ENCODE measurements at places on chromosomes 4 and X.

DNA sequence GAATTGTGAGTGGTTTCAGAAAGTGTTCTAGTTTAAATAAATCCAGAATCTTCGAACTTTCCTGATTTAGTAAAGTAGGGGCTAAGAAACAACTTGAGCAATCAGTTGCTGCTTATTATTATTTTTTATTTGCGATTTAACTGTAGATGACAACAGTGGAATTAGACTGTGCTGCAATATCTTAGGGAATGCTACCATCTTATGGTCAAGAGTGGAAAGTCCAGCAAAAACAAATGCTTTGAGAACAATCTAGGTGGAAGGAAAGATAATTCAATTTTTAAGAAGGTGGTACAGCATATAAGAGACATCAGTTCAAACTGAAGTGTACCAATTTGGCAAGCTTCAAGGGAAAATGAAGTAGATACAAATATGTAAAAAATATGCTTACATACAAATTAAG, 73.3 kb downstream of the CYLC1 start:
- DNase-seq = no peak

DNA sequence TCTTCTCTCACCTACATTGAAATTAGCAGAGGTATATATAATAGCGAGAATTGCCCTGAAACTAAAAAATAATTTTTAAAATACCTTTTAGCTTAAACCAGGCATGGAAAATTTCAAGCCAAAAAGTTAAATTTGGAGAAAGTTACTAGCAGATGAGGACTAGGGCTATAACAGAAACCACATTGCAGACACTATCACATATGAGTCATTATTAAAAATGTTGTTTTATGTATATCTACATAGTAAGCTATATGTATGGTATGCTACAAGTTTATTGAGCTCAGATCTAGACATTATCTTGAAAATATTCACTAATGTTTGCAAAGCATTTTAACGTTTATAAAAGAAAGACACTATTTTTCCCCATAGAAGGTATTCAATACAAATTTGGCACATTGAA, 147.8 kb downstream of the PAPSS1 start:
- DNase-seq = no peak

- DNase-seq = no peak
Measured at GRCh38 chrX:129359269-129359668, 164.0 kb downstream of the SMARCA1 start.

DNA sequence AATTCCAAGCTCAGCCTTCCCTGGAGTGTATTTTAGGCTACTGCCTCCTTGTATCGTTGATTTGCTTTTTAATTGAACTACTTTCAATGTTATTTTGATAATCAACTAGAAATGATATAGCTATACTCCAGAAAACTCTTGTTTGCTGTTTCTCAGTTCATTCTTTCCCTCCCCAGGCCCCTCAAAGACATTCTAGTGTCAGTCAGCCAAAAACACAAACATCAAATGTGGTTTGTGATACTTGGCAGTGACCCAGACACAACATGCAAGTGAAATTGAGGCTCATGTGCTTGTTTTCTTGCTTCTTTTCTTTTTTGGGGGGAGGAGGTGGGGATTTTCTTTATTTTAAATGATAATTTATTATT, 7.6 kb downstream of the FAT4 start:
- no peak for DNase-seq

DNA sequence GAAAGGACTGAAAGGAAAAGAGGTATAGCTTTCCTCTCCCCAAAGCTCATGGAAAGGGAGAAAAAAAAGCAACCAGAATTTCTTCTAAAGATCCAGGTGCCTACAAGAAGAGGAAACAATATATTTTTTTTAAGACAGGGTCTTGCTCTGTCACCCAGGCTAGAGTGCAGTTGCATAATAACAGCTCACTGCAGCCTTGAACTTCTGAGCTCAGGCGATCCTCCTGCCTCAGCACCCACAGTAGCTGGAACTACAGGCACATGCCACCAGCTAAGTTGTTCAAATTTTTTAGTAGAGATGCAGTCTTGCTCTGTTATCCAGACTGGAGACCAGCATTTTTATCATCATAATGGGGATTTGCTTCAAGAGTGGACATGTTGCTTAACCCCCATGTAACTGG, 30.5 kb upstream of the BBS12 start:
- DNase-seq = no peak

DNA sequence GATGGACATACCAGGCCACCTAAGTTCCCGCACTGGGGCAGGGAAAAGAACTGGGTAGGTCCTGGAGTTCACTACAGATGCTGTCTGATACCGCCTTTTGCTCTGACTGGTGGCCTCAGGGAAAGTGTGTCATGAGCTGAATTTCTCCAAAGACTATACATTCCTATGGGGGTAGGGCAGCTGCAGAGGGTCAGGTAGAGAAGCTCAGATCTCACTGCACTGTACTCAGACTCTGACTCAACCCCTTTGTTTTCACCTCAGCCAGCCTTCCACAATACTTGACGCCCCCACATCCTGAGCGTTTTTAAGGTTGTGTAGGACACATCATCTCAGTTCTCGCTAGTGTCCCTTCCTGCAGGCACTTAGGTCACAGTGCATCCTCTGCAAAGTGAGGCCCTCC, 7.8 kb downstream of the GATB start:
- DNase-seq = no peak

- DNase-seq = no peak
Measured at GRCh38 chrX:78109458-78109857, 5.4 kb downstream of the PGK1 start.

- DNase-seq = no peak
Measured at GRCh38 chr4:101127176-101127790, 220.0 kb downstream of the PPP3CA start.

DNA sequence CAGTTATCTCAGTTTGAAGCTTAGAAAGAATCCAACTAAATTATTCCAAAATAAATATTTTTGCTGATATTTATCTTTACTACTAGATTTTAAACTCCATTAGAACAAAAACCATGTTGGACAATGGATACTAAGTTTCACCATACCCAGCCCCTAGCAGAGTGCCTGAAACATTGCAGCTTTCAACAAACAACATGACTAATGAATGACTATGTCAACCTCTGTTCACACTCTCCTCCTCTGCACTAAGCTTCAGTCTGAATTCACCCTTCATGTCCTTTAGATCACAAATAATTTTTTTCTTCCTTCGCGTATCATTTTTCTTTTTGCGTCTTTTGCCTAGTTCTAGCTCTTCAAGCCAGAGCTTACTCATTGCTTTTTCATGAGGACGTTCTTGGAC, 315.2 kb downstream of the PCDH10 start:
- DNase-seq = no peak

DNA sequence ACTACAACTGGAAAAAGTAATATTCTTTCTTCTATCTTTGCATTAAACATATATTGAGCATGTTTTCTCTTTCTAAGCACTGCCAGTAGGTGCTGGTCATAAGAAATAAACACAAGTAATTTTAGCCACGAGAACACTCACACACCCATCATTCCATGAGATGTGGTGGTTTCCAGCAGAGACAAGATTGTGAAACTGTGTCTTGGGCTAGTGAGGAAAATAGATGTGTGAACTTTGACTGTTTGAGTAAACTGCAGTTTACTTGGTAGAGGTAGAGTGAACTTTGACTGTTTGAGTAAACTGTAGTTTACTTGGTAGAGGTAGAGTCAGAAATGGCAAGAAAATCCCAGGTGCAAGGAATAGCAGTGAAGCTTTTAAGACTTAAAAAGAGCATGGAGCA, 300.9 kb upstream of the HS3ST1 start:
- DNase-seq = no peak

DNA sequence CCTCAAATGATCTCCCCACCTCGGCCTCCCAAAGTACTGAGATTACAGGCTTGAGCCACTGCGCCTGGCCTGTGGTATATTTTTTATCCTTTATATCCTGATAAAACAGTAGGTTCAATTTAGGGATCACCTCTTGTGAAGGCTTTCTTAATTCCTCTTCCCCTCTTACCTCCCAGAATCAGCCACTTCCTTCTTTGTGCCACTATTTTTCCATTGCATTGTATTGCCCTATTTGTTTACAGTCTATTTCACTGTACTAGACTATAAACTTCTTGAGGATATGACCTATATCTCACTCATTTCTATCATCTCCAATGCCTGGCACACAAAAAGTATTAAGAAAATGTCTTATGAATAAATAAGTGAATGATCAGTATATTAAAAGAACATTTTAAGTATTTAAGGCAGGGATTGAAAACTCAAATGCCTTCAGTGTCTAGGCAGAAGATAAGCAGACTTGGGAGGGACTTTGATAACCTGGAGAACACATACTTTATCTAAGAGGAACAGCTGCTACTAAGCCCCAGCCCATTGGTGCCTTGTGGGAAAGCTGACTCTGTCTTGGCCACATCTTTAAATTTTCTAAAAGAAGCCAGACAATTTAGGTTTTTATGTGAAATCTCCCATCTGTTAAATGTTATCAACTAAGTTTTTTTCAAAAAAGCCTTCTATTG, 82.3 kb upstream of the OGT start:
- DNase-seq = peak; percentile 91

- DNase-seq = no peak
Measured at GRCh38 chr4:142845293-142846107, 601 bp downstream of the INPP4B start.

DNA sequence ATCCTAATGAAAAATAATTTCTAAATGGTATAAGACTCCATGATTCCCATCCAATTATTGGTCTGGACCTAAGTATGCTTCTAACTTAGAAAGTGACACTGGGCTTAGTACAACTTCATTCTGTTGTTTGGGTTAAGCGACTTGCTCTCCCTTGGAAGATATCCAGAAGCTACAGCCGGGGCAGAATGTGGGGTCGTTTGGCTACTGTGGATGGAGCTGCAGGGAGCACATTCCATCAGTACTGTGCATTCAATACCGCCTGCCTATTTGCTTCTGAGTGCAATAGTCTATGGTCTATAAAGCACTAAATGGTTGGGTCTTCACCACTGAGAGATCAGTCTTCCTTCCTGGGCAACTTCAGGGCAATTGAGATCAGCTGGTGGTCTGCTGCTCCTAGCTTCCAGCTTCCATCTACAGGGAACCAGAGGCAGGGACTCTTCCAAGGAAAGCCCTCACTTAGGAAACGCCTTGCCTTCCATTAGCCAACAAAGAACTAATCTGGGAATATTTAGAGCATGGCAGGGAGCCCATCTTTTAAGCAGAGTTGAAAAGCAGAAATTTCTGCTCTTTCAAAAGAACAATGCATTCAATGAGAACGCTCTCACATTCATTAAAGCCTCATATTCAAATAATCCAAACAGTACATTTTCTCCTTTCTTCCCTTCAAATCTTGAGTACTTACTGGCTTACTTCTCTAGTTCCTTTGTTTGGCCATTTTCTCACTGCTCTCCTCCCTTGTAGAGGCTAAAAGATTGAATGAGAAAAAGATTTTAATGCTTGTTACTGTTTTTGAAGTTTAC, 1049.9 kb upstream of the TENM3 start:
- no peak for DNase-seq

- DNase-seq = peak; percentile 77
Measured at GRCh38 chr4:164997324-164997723, 19.9 kb upstream of the TRIM61 start.

DNA sequence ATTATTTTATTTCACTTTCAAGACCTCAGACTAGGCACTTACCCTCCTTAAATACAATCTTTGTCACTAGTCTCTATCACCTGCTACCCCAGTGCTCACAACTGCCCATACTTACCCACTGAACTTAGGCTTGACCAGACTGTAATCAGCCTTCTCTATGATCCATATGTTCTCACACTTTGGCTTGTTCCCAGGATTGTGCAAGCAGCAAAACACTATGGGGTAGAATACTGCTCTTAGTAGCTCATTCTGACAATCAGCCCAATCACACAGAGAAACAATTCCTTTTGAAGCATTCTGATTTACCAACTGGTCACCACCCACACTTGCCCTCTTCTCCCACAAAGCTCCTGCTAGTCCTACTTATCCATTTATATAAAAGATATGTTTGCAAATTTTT, 878.3 kb downstream of the FSTL5 start:
- no peak for DNase-seq

DNA sequence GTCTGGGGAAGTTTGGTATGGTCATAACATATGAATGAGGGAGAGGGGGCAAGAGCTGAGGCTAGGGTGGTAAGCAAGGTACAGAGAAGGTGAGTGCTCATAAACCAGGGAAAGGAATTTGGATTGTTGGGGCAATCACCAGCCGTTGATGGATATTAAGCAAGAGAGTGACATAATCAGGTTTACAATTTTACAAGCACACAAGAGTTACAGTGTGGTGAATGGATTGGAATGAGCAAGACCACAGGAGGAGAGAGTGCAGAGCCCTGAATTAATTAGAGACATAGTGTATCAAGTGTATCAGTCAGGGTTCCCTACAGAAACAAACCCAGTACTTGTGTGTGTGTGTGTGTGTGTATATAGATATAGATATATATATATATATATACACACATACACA, 18.7 kb upstream of the FMR1NB start:
- no peak for DNase-seq

GRCh38 chrX:87900320-87900908, 382.8 kb downstream of the KLHL4 start:
- DNase-seq = no peak

DNA sequence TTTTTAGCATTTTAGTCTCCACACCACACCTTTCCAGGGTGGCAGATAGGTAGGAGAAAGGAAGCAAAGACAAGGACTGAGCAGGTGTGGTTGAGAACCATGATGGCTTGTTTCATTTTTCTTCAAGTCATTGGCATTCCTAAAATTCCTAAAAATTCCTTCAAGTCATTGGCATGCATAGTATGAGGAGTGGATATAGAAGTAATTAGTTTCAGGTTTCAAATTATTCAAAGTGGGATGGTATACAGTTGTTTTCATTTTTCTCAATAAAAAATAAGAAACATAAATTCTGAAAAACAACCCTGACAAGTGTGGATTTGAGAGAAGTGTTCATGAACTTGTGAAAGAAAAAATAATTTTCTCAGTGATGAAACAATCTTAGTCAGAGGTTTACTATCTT, 22.3 kb upstream of the HERC3 start:
- no peak for DNase-seq

GRCh38 chr4:141158219-141158618, 24.9 kb upstream of the RNF150 start:
- peak; percentile 9 for DNase-seq

DNA sequence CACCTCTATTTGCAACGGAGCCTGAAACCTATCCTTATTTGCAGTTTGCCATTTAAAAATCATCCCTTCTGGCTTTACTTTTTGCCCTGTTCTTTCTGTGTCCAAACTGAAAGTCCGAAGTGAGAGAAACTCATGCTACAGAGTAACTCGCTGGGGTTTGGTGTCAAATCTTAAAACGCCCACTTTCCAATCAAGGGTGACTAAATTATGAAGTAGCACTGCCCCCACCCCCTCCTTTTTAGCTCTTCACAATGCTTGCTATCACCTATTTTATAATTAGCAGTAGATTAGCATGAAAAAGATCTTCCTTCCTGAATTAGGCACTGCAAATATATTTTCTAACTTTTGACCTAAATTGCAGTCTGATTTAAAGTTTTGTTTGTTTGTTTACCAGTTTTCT, 52.5 kb downstream of the VGLL1 start:
- no peak for DNase-seq

- DNase-seq = no peak
Measured at GRCh38 chrX:134202561-134202960, 34.4 kb upstream of the CCDC160 start.

DNA sequence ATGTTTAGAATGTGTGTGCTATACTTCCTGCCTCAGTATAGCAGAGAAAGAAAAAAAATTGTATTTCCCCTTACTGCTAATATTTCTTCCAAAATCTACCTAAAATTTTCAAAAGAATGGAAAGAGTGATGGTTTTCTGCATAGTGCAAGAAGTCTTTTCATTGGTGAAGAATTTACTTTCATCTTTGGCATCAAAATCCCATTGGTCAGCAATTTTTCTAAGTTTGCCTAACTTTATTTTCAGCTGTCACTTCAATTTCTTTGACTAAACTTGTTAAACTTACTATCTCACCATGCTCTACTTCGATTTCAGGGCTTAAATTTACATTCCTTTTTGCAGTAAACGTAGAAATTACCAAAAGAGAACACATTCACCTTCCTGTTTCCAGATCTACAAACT, 44.5 kb upstream of the MAGEB2 start:
- no peak for DNase-seq

All from hematopoietic multipotent progenitor cell treated with erythropoietin and hydrocortisone succinate and interleukin-3 and kit ligand, for 15 days (in vitro differentiated cells).